DMS 273 treated with DMSO at 0.1 percent for 48 hours (cell line): ENCODE measurements at places on chromosomes 1 and 21.

GRCh38 chr1:93603106-93603505, 78.5 kb downstream of the BCAR3 start:
- DNase-seq = no peak

GRCh38 chr1:83882906-83883305, 116.0 kb downstream of the TTLL7 start:
- DNase-seq = no peak

DNA sequence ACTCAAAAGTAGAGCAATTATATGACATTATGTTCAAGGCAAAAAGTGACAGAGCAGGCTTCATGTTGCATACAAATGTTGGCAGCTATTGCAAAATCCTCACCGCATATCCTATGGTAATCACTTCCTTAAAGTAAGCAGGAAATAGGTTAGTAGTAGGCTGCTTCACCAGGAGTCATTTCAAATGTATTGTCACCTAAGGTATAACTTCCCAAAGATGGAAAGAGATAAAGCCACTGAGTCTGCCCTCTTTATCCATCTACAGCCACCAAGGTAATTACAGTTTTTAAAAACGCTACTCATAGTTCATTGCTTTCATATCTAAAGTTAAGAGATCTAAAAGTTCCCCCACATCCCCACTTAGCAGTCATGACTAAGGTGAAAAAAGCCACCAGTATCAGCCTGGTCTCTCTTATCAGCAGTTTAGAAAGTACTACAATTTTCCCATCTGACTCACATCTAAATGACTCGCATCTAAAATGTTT, 31.6 kb upstream of the UBE2U start:
- DNase-seq = peak; percentile 19

DNA sequence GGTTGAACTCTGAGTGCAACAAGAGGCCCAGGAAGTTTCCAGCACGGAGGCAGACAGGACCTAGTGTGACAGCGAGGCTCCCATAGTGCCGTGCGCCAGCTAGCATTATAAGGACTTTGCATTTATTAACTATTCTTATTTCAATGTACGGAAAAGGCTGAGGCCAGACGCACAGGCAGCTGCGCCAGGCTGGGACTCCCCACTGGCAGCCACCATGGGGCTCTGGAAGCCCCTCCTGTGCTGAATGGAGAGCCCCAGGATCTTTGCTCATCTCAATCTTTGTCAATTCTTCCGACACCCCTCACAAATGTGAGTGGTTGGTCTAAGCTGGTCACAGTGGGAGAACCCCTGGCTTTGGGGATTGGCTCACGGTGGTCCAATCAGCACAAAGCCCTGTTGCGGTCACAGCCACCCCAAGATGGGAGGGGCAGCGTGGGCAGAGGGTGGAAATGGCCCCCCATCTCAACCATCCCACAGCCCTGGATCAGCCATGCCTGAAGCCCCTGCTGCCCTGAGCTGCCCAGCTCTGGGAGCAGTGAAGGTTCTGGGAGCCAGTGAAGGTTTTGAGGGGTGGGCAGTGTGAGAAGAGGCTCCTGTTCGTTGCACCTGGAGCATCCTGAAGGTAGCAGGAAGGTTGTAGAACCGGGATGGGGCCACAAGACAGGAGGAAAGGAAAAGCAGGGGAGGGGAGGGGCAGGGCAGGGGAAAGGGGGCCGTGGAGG, 59.5 kb upstream of the ADARB1 start:
- DNase-seq = no peak

DNA sequence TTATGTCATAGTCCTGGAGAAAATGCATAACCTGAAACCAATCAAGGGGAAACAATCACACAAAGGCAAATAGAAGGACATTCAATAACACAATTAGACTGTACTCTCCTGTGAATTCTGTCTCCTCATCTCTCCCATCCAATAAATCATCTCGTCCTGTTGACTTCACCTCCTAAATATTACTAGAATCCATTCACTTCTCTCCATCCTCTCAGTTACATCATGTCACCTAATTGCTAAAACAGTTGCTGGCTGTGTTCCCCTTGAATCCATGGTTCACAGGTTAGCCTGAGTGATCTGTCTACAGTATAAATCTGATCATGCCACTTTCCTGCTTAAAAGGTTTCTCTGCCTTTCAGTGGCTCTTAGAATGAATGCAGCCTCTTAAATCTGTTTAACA, 220.2 kb downstream of the TGFB2 start:
- DNase-seq = no peak

DNA sequence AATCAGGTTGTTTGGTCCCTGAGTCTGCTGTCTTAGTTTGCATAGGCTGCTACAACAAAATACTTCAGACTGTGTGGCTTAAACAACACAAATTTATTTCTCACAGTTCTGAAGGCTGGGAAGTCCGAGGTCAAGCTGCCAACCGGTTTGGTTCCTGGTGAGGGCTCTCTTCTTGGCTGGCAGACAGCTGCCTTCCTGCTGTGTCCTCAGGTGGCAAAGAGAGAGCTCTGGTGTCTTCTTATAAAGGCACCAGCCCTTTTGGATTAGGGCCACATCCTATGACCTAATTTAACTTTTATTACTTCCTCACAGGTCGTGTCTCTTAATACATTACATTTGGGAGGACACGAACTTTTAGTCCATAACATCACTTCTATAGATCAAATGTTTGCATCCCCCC, 89.6 kb upstream of the CD34 start:
- no peak for DNase-seq

GRCh38 chr1:220680085-220680687, 10.0 kb upstream of the C1orf115 start:
- peak; percentile 44 for DNase-seq

DNA sequence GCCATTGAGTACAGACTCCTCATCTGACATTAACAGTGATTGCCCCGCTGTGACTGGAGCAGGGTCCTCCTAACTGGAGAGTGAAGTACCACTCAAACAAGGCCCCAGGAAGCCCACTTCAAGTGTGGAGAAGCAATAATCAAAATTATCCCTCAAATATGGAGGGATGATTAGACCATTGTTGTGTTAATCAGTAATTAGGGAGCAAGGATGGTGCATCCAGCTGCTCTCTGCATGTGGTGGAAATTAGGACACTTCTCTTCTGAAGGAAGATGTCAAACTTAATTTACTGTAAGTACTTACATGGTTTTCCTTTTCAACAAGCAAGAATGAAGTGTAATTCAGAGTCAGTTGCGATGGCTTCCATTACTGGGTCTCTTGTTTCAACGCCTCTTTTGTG, 3.4 kb upstream of the ZP4 start:
- no peak for DNase-seq

DNA sequence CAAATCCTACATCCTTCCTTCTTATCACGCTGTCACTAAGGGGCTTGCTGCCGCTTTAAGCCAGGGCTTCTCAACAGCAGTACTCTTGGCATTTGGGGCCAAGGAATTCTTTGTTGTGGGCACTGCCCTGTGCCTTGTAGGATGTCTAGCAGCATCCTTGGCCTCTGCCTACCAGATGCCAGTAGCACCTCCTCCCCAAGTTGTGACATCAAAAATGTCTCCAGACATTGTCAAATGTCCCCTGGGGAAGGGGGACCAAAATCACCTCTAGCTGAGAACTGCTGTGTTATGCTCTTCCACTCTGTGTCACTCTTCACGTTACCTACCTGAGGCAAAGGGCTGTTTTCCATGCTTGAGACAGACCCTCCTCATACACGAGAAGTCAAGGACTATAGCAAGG, 400.3 kb upstream of the POU3F1 start:
- no peak for DNase-seq

GRCh38 chr21:34679051-34679450, 10.3 kb downstream of the CLIC6 start:
- DNase-seq = no peak

DNA sequence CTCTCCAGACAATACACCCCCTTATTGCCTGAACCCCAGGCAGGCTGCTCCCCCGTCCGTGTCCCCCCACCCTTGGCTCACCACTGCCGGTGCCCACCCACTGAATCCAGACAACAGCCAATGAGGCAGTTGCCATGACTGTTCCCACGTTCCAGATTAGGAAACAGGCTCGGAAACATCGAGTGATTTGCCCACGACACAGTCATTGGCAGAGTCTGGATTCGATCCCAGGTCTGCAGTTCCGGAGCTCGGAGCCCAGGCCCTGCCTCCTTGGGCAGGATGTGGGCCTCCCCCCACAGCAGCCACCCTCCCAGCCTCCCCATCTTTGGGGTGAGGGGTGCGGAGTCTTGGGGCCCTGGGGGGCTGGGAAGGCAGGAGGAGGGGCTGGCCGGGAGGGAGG, 20.3 kb upstream of the CLSTN1 start:
- DNase-seq = no peak

DNA sequence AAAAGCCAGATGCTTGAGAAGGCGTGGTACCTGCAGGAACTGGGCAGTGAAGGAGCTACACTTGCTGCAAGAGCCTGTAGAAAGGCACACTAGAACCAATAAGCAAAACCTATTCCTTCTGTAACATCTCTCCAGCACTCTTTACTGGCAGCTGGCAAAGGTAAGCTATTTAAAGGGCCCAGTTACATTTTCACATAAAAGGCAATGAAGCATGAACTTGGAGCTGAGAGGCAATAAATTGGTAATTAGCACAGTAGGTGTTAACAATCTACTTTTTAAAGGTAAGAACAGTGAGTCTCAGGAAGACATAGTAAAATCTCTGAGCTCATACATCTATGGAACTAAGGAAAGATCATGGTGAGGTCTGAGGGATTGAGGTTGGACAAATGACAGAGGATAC, 167.1 kb upstream of the OLFM3 start:
- DNase-seq = no peak

DNA sequence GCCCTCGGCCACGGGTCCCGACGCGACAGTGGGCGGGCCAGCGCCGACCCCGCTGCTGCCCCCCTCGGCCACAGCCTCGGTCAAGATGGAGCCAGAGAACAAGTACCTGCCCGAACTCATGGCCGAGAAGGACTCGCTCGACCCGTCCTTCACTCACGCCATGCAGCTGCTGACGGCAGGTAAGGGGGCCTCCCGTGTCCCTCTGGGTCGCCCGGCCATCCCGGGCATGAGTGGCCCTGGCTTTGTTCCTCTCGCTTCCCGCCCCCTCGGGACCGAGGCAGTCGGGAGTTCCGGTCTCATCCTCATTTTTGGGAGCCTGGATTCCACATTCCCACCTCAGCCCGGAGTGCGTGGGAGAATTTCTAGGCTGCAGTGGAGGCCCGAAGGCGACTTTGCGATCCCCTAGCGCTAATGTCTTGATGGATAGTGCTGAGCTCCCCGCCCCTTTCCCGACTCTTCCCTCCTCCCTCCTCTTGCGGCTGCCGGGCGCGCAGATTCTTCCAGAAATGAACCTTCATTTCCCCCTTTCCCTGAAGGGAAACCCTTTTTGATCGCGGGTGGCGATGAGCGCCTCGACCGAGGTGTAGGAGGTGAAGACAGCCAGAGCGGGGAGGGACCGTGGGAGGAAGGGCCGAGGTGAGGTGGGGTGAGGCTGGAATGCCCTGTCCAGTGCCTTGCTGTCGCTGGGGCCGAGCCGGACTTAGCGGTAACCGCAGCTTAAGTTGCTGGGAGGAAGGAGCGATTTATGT, 705 bp downstream of the KHDRBS1 start:
- no peak for DNase-seq

- no peak for DNase-seq
Observed at GRCh38 chr1:230342019-230342418, 84.1 kb downstream of the PGBD5 start.

DNA sequence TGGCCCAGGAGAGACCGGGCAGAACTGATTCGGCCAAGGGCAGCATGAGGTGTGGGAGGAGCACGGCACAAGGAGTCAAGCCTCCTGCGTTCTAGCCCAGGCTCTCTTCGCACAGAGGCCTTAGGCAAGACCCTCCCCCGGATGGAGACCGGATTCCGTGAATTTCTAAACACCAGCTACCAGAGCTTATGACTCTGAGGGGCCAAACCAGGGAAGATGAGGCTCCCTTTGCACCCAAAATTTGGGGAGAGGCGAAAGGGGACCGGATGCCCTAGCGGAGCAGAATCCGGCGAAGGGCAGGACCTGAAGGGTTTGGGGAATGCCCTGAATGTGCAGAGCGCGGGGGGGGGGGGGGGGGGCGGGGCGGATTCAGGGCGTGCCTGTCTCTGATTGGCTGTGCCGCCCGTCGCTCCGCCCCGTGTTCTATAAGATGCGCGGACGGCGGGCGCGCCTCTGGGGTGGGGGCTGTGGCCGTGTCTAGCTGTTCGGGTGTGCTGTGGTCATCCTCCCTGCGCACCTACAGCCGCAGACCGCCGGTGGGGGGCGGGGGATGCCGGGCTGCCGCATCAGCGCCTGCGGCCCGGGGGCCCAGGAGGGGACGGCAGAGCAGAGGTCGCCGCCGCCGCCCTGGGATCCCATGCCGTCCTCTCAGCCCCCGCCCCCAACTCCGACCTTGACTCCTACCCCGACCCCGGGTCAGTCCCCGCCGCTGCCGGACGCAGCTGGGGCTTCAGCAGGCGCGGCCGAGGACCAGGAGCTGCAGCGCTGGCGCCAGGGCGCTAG, at the start of gene TRNP1:
TRNP1 (plus strand) TSS at position 456 of the 783 bp plus-strand sequence; CDS start at position 551, 95 bp downstream.
- DNase-seq = peak; percentile 59

DNA sequence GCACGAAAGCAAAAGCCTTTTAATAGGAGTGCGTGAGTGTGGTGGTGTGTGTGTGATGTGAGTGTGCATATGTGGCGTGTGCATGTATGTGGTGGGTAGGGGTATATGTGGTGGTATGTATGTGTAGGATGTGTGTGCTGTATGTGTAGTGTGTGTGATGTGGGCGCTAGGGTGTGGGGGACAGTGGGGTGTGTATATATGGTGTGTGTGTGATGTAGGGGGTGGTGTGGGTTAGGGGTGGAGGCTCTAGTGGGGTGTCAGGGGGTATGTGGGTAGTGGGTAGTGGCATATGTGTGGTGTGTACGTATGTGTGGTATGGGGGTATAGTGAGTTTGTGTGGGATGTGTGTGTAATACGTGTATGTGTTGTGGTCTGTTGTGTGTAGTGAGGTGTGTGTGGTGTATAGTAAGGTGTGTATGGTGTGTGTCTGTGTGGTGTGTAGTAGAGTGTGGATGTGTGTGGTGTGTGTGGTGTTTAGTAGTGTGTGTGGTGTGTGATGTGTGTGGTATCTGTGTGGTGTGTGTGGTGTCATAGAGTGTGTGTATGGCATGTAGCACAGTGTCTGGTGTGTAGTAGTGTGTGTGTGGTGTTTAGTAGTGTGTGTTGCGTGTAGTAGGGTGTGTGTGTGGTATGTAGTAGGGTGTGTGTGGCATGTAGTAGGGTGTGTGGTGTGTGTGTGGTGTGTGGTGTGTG, 86.0 kb downstream of the SYT2 start:
- no peak for DNase-seq

- peak; percentile 100 for DNase-seq
Observed at GRCh38 chr1:38834937-38835827, 24.4 kb downstream of the RRAGC start.

- no peak for DNase-seq
Observed at GRCh38 chr1:80657044-80657643, 1143.6 kb upstream of the ADGRL2 start.
